HT1080 (cell line): ENCODE measurements at places on chromosomes 2 and 18.

- no peak for DNase-seq
Observed at GRCh38 chr2:241550616-241551580, 7.6 kb upstream of the BOK start.

DNA sequence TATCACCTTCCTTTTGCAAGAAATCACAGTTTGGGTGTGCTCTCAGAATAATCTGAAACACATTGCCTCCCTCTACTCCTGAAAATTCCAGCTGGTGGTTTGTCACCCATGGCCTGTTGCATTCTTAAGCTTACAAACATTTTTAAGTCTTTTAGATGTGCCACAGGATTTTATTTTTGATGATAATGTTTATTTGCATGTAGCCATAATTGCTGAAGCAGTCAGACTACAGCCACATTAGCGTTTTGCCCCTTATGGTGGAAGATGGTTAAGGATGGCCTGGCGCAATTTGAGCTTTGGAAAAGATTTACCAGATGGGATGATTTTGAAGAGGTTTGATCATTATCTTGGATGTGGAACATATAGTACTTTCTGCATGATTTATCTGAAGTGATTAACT lies 439.5 kb downstream of the MEIS1 start:
- DNase-seq, result no peak

- no peak for DNase-seq
Observed at GRCh38 chr2:27185331-27186026, 26.4 kb upstream of the ATRAID start.

DNA sequence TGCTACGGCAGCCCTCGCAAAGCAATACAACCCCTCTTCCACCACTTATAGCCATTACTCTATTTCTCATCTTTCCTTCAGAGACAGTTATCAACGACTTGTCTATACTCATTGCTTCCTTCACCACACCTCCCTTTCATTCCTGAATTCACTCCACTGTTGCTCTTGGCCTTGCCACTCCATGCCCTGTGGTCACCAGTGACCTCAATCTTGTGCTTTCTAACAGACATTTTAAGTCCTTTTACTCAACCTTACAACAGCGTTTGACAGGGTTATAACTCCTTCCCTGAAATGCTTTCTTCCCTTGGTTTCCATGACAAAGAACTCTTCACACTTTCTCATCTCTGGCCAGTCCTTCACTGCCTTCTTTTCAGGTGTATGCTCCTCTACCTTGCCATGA lies 90.6 kb upstream of the CCDC141 start:
- DNase-seq, result no peak

DNA sequence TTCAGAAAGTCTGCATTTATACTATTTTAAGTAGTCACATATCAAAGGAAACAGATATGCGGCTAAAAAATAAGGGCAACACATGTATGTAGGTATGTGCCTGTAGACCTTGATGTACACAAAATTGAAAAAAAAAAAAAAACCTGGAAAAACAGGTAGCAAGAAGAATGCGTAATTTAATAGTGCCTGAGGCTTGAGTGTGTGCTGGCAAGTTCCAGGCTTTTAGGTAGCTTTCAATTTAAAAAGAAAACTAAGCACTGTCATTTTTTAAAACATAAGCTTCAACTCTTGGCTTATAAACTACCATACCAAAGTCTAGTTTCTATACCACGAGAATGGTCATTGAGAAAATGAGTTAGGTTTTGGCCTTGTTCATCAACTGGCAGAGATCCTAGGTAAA lies 72.3 kb downstream of the OTX1 start:
- no peak for DNase-seq

GRCh38 chr2:223431479-223431878 lies 170.7 kb downstream of the SCG2 start:
- DNase-seq, result no peak

GRCh38 chr18:9690418-9691188 lies 17.5 kb upstream of the RAB31 start:
- DNase-seq, result no peak

DNA sequence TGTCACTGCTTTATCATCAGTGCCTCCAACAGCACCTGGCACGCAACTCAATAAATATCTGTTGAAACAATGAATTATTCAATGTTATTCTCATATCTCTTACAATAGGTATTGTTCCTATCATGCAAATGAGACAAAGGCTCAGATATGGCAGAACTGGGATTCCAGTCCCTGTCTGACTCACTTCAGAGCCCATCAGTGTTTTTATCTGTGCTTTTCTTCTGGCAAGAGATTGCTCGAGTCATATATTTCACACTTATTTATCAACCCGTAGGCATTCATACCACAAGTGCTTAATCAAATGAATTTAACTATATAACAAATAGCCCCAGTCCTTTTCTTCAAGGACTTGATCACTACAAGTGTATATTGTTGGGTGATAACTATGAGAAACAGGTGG lies 76.4 kb upstream of the TSPYL6 start:
- no peak for DNase-seq

- DNase-seq, result no peak
Observed at GRCh38 chr2:122663620-122664019, 908.2 kb downstream of the TSN start.

DNA sequence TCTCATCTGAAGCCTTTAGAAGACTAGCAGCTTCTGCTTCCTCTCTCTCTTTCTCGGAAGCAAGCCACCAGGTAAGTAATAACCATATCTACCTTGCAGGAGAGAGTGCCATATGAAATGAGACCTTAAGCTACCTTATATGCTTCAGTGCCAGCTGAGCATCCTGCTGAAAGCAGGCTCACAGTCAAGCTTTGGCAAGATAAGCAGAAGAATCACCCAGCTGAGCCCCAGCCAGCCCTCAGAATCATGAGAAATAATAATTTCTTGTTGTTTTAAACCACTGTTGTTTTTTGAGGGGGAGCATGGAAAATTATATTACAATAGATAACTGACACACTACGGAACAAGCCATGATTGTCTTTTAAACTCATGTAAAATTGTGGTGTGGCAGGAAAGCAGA lies 514.4 kb downstream of the MBD2 start:
- DNase-seq, result no peak

DNA sequence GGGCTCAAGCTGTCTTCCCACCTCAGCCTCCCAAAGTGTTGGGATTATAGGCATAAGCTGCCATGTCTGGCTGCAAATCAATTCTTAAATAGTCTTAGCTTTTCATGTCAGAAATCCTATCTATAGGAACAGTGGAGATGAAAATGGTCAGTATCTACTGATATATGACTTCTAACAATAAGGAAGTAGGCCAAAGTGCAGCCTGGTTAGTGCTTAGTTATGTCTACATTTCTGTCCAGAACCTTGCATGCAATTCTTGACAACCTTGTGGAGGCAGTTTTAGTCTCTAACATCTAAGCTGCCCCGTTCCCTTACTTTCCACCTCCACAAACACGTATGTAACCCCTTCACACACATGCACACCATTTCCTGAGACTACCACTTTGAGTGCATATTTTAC lies 169.2 kb upstream of the SPATS2L start:
- DNase-seq, result no peak

GRCh38 chr2:70793450-70793849 lies 3.0 kb upstream of the FIGLA start:
- DNase-seq, result no peak

- peak; percentile 62 for DNase-seq
Observed at GRCh38 chr2:85826990-85827878, 61.6 kb downstream of the ST3GAL5 start.

- peak; percentile 94 for DNase-seq
Observed at GRCh38 chr2:168189835-168190569, 57.4 kb downstream of the STK39 start.

GRCh38 chr2:134191835-134192234 lies 62.0 kb upstream of the MGAT5 start:
- DNase-seq, result no peak

DNA sequence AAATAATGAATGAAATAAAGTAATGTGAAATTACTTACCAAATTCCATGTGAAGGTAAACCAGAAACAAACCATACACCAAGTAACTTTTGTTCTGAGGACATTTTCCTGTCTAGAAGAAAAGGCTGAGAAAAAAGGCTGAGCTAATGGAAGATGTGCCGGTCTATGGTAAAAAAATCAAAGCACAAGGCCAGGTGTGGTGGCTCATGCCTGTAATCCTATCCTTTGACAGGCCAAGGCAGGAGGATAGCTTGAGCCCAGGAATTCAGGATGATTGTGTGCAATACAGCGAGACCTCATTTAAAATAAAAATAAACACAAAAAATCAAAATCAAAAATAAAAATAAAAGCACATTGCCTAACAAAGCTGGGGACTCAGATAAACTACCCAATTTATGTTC lies 6.7 kb downstream of the ORC4 start:
- no peak for DNase-seq

GRCh38 chr18:13265911-13266217 lies 47.3 kb downstream of the LDLRAD4 start:
- DNase-seq, result no peak

- DNase-seq, result no peak
Observed at GRCh38 chr2:24814516-24814915, 21.3 kb downstream of the CENPO start.

GRCh38 chr2:100535855-100536254 lies 26.9 kb upstream of the PDCL3 start:
- DNase-seq, result no peak

DNA sequence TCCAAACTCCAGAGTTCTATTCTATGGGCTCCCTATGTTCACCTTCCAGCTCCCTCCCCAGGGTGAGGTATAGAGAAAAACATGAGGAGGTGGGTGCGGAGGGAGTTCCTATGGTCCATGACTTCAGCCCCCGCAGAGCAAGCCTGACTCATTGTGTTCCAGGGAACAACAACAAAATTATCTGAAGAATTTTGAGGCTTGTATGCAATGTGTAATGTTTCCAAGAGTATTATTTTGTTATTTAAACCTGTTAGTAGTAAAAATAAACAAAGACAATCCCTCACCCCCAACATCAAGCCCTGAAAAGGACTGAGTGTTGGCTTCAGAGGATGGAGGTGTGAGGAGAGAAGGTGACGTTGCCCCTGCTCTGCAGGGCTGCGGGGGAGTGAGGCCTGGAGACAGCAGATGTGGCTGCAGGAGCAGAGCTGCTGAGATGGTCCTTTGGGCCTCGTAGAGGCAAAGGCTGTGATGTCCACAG lies 29.0 kb downstream of the LAMA3 start:
- peak; percentile 28 for DNase-seq

DNA sequence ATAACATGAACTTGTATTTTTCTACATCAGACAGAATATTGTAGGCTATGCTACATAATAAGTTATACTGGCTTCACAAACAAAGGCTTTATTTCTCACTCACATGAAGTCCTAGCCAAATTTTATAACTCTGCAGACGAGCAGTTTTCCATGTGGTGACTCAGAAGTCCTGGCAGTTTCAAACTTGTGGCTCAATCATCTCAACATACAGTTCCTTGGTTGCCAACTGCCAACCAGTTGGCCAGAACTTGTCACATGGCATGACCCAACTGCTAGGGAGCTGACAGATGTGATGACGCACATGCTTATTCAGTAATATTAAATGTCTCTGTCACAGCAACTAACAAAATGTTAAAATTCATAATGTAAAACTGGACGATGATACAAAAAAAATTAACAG lies 63.8 kb upstream of the ZC3H15 start:
- peak; percentile 73 for DNase-seq

DNA sequence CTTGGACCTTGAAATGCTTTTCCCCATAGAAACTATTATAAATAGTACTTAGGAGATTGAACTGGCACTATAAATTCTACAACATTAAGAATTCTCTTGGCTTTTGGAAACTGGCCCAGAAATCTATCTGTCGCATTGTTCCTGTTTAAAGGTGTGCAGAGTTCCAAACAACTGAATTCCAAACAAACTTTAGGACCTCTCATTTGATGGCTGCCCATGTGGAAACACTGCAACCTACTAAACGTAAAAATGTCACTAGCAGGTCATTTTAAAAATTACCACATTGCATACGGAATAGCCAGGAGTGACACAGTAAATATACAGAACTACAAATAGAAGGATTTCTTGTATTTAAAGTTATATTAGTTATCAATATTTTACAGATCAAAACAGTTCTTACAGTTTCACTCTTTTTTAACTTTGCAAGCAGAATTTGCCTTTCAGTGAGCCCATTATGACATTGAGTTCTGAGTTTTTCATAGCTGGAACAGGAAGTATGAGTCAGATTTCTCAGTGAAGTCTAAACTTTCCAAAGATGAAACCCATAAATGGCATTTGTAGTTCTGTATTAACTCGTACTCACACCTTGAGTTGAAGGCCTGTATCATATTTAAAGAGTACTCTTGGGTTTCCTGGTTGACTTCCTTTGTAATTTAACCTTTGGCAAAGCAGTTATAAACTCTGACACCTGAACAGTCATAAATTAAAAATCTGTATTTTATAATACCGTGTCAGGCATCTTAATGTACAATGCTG lies 142.3 kb upstream of the BOD1L2 start:
- peak; percentile 75 for DNase-seq

DNA sequence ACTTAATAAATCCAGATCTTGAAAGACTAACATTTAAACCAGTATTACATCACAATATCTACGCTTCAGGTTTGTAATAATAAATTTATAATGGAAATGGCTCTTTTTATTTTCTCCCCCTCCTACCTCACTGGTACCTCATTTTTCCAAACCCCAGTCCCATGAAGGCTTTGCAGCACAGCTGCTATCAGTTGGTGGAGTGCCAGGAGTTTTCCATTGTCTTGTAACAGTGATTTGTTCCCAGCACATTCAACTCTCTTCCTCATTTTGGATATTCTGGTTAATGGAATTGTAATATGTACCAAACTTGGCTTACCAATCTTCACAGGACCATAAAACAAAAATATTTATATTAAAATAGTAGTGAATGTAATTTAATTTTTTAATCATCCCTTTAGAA lies 91.2 kb downstream of the VRK2 start:
- DNase-seq, result no peak

DNA sequence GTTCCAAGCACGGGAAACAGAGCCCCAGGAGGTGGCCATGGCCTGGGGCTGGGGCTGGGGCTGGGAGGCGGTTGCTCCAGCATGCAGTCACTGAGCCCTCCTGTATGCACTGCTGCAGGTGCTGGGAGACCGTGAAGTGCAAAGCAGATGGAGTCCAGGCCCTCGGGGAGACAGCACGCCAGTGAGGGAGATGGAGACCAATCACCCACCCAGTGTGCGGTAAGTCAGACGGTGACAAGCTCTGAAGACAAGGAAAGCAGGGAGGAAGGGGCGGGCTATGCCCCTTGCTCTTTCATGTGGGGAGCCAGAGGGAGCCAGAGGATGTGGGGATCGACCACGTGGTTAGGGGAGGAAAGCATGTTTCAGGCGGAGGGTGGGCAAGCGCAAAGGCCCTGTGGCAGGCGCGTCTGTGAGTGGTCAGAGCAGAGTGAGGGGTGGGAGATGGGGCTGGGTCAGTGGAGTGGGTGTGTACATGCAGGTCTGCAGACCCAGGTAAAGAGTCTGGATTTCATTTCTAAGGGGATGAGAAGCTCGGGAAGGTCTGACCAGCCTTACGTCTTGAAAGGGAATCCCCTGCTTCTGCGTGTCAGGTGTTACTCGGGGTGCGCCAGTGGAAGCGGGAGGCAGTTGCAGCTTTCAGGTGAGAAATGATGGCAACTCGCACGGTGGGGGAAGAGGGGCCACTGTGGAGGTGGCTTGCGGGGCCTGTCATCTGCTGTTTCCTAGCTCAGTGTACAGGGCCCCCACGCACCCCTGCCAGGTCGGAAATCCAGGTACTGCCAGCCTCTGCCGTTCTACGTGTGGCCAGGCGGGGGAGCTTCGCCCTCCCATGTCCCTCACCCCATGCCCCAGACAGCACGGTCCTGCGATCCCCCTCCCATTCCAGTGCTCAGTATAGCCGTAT lies 19.4 kb downstream of the RRM2 start:
- DNase-seq, result no peak
